ENCODE measurements at places on chromosomes 7 and 10.
A peak's percentile ranks its signal among the peaks of the same experiment; 100 is the strongest.

DNA sequence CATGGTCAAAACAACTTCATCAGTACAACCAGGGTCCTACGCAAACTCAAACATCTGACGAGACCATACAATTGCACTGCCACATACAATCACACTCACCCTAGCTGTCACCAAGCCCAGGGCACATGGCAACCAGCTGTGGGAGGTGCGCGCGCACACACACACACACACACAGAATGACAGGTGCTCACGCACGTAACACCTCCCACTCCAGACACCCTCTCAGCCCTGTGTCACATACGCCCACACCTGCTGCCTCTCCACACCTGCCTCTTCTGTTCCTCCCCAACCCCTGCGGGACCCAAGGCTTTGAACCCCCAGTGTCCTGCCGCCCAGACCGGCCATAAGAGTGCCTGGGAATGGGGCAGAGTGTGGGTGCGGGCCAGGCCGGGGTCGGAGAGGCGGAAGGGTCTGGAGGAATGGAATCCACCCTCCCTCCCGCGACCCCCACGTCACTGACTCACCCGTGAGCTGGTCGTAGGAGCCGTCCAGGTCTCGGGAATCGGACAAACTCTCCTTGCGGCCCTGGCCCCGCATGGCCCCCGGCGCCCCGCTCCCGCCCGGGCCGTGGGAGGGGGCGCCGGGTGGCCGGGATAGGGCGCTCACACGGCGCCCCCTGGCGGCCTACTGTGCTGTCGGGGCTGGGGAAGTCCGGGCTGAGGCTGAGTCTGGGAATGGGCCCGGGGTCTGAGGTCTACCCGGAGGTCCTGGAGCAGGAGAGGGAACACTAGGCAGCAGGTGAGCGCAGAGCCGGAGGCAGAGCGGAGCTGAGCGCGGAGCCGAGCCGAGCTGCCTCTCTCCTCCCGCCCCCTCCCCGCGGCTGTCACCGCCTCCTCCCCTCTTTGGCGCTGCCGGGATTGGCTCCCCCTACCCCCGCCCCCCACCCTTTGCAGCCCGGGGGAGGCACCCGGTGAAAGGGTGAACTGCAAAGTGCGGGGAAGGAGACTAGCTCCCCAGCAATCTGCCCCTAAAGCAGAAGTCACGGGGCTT lies at the start of gene KCNIP2:
TSS of gene KCNIP2 (minus strand) at position 769 of the 990 bp plus-strand sequence. CDS start at position 537, 232 bp downstream.
- DNase-seq = no peak

GRCh38 chr10:55024713-55025112 lies 223.7 kb upstream of the PCDH15 start:
- DNase-seq = no peak

- DNase-seq = no peak
Observed at GRCh38 chr7:95213148-95213547, 111.2 kb downstream of the PON1 start.

DNA sequence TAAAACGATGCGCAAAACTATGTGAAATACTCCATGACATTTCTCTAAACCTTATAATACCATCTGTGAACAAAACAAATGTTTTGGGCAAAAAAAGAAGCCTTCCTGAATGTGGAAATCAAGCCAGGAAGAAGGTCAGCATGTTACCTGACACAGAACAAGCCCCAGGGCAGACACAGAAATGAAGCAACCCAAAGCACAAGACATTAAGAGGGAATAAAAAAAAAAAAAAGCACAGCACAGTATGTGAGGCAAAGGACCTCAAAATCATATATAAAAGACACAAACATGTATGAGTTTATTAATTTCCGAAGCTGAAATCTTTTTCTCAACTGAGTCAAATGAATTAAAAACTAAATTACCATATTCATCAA lies 161.8 kb downstream of the SKIDA1 start:
- DNase-seq = no peak

- no peak for DNase-seq
Observed at GRCh38 chr10:49324711-49325110, 25.7 kb downstream of the C10orf71 start.

- peak; percentile 13 for DNase-seq
Observed at GRCh38 chr7:121395494-121395960, 581 bp downstream of the FAM3C start.

GRCh38 chr10:71372882-71373495 lies 23.7 kb upstream of the CDH23 start:
- DNase-seq = no peak

DNA sequence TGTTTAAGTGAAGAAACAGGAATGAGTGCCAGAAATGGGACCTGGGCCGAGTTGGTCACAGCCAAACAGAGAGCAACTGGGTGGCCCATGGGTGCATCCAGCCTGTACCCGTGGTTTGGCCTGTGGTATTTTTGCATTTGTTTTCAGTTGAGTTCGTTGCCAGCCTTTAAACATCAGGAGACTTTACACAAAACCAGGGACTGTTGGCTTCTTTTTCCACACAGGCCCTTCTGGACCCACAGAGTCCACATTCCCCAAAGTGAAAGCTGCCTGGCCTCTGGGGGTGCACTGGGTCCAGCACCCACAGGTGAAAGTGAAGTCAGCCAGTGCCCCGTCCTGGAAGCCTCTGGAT lies 54.1 kb upstream of the TNS3 start:
- no peak for DNase-seq

DNA sequence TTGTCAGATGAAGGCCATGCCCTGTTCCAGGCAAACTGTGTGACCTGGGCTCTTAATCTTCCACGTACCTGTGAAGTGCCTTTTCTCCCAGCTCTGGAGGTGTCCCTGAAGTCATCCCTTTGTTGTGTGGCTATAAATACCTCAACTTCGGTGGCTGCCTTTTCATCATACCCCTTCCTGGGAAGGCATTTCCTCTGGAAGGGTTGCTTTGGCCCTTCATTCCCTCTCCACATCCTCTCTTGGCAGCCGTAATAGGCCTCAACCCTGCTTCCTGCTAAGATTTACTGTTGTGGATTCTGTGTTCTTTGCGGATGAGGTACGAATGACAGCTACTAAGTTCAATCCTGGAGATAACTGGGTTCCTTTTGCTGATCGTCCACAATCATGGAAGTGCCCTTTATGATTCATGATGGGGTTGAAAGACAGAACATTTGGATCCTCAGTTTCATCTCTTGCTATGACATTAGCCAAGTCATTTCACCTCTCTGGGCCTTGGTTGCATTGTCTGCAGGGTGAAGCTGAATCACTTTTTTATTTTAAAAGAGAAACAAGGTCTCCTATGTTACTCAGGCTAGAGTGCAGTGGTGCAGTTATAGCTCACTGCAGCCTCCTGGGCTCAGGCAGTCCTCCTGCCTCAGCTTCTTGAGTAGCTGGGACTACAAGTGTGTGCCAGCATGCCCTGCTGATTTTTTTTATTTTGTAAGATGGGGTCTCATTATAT lies 23.6 kb downstream of the FKBP6 start:
- DNase-seq = no peak

DNA sequence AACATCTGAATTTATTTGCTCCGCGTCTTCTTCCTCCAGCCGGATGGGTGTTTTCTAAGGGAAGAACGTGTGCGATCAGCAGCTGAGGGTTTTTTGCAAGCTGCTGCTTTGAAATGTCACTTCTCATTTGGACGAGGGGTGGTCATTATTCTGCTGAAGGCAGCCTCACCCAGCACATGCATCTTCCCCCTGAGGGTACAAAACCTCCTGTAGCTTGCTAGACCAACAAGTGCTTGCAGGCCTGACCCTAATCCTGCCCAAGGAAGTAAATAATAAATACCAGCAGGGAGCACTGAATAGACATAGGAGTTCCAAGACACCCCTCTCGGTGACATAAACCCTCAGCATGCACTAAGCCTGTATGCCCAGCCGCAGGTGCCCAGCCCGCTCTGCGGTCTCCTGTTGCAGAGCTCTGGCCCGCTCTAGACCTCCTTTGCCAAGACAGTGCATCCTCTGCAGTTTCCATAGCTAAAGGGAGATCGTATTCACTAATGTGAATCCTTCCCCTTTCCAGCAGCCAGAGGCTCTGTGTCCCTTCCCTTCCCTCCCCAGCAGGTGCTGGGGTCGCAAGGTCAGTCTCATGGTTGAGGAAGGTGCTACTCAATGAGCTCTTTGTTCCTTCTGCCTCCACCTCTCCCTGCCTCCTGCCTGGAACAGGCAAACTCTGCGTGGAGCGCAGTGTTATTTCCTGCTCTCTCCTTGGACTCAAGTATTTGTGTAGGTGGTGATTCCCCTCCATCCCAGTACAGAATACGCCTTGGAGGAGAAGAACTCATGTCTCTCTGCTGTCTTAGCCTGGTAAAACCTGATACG lies 36.6 kb downstream of the SBDS start:
- no peak for DNase-seq

- DNase-seq = peak; percentile 74
Observed at GRCh38 chr7:7103343-7104313, 78.7 kb upstream of the C1GALT1 start.

DNA sequence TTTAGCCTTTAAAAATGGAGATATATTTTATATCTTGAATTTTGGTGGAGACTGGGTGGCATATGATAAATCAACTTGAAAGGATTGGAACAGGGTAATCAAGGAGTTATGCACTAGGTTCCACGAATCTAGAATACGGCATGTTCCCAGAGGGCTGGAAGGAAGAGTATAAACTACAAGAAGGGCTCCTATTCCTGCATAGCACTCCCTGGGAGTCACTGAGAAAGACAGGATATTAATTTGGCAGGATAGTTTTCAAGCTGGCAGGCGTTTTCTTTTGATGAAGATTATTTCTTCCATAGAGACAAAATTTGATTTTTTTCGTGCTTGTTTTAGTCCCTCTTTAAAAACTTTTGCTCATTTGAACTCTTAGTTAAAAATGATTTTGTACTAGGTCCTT lies 119.7 kb downstream of the VWC2 start:
- no peak for DNase-seq

GRCh38 chr10:93992400-93993030 lies 1.2 kb upstream of the PLCE1 start:
- DNase-seq = peak; percentile 16

DNA sequence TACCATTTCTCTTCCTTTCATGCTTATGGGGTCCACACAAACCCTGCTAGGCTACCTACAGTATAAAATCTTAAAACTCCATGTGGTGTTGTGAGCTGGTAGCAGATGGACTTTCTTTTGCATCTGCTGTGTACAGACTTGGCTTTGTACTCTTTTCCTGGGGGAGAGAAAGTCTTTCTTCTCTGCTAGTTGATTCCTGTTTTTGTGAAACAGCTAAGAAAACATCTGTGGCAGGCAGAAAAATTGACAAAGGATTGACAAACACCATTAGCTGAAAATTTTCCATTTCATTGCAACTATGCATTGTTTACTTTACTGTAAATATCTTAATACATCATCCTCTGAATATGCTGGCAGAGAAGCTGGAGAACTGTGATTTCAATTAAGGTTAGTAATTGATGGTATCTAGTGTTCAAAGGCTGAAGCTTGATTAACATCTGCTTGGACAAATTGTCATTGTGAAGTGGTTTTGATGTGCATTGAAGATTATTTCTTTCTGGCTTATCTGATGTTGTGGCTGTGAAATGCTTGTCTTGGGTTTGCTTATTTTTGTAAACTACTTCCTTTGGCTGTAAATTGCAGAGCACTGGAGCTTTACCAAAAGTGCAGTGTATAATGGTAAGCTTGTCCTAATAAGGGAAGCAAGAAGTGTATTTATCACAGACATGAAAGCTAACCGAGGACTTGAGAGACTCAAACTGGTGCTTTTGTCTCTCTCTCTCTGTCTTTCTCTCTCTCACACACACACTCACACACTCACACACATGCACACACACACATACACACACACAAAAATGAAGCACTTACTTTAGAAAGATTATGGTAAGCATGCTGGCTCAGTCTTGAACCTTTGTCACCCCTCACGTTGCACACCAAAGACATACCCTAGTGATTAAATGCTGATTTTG lies at the start of gene FOXP2:
TSS of gene FOXP2 (plus strand) at position 660 of the 908 bp plus-strand sequence. CDS start 11,697 bp downstream, outside the sequence.
- DNase-seq = peak; percentile 48

GRCh38 chr7:93574269-93574645 lies 267 bp downstream of the CALCR start:
- DNase-seq = no peak

- DNase-seq = no peak
Observed at GRCh38 chr10:129779126-129780111, 184.7 kb downstream of the EBF3 start.

Measured in IMR-90 (cell line).